ENCODE measurements at places on chromosomes 3 and 15.

DNA sequence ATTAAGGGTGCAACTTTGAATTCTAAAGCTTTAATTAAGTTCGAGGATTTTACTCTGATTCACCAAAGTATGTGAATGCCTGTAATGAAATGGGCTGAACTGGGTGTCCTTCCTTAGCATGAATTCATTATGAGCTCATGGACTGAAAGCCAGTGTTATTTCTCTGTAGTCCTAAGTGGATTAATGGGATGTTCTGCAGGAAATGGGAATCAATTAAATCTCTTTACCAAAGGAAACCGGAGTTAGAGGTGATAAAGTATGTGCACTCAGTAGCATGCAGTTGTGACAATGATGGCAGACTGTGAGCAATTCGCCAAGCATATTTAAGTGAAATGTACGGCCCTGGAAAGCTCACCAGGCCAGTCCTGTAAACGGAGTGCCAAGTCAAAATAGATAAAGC lies 138.7 kb downstream of the CHL1 start:
- DNase-seq = no peak

GRCh38 chr15:31382713-31383045 lies 56.0 kb downstream of the KLF13 start:
- no peak for DNase-seq

DNA sequence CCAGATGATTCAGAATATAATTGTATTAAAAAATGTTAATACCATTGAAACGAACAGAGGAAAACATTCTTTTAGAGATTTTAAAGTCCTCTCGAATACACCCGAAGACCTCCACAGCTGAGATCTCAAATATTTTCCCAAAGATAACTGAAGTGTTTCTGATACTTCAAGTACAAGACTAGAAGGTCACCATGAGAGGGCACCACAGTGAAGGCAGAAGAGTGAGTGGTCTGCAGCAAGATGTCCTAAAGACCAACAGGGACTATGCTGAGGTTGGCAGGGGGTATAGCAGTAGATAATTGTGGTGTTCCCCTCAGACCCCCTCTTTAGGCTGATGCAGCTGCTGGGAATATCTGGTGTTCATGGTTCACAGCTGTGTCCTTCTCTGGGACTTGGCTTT lies 156.5 kb downstream of the PDCD6IP start:
- DNase-seq = no peak

DNA sequence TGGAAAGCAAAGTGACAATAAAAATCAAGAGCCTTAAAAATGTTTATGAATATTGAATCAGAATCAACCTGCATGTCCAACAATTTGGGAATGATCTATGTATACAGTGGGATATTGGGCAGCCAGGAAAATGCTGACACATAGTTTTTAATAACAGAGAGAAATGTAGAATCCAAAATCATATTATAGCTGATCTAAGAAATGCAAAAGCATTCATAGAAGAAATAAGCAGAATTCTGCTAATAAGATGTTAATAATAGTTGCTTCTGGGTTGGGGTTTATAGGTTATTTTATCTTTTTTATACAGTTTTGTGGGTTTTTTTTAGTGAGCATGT lies 15.1 kb downstream of the KIF9 start:
- DNase-seq = no peak

- peak; percentile 87 for DNase-seq
Observed at GRCh38 chr3:106176734-106177133, 307.9 kb upstream of the CBLB start.

- DNase-seq = no peak
Observed at GRCh38 chr3:122826278-122826677, 31.4 kb downstream of the SLC49A4 start.

GRCh38 chr3:65955792-65956477 lies 82.8 kb downstream of the MAGI1 start:
- no peak for DNase-seq

- no peak for DNase-seq
Observed at GRCh38 chr15:47691882-47692281, 25.4 kb upstream of the SEMA6D start.

DNA sequence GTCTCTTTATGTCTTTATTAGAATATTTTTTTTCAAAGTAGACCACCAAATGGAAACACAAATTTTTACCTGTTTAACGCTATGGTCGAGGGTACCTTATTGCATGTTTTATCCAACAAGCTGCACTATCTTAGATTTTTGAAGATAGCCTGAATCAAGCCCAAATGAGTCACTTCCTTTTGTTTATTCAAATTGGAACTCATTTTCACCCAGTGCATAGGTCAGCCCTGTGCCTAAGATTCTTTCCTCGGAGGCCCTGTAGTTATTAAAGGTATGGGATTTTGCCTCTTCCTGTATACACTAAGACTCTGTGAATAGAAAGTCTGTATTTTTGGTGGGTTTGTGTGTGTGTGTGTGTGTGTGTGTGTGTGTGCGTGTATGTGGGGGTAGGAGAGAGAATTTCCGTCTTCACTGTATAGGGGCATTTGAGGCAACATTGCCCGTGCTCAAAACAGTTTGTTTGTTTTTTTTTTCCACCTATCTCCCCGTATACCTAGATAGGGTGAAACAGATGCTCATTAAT lies 358.0 kb upstream of the CADM2 start:
- no peak for DNase-seq

- DNase-seq = no peak
Observed at GRCh38 chr3:76566211-76566534, 473.7 kb upstream of the ROBO2 start.

- DNase-seq = no peak
Observed at GRCh38 chr3:173983343-173983742, 585.8 kb downstream of the NLGN1 start.

DNA sequence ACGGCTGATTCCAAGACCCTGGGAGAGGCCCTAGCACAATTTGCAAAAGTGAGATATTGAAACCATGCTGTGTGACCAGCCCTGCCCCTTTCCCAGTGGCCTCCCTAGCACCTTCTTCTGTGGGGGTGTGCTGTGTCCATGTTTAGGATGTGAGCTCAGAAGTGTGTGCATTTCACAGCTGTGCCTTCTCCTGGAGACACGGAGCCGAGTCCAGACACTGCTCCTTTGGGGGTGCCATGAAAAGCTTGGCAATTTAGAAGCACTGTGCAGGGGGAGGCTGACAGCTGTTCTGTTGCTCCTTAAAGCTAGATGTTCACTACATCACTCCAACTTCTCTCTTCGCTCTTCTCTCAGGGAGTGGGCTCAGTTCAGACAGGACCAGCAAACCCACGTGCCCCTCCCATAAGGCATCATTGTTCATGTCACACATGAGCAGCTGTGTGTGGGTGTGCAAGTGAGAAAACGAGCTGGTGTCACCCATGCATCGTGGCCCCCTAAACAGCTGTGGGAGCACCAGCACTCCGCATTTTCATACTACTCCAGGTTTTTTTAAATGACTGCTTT lies 492.6 kb downstream of the GABRG3 start:
- no peak for DNase-seq

- no peak for DNase-seq
Observed at GRCh38 chr3:129184396-129184657, 631 bp upstream of the CNBP start.

GRCh38 chr3:71397046-71397445 lies 186.5 kb downstream of the FOXP1 start:
- DNase-seq = no peak

Data from activated CD8-positive, alpha-beta memory T cell treated with anti-CD3 and anti-CD28 coated beads, Interleukin-2, amount 10 ng/mL, durations not matched to agents 7 days and 5 days (primary cell).